ENCODE measurements at places on chromosomes 7 and 10.

GRCh38 chr10:75616874-75617478 is 185.6 kb downstream of the LRMDA start:
- DNase-seq = no peak

DNA sequence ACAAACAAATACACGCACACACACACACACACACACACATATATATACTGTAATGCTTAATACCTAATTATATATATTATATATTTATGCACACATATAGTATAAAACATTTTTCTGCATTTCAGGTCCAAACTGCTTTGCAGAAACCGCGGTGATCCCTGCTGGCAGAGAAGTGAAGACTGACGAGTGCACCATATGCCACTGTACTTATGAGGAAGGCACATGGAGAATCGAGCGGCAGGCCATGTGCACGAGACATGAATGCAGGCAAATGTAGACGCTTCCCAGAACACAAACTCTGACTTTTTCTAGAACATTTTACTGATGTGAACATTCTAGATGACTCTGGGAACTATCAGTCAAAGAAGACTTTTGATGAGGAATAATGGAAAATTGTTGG is 138.5 kb downstream of the VWC2 start:
- no peak for DNase-seq

DNA sequence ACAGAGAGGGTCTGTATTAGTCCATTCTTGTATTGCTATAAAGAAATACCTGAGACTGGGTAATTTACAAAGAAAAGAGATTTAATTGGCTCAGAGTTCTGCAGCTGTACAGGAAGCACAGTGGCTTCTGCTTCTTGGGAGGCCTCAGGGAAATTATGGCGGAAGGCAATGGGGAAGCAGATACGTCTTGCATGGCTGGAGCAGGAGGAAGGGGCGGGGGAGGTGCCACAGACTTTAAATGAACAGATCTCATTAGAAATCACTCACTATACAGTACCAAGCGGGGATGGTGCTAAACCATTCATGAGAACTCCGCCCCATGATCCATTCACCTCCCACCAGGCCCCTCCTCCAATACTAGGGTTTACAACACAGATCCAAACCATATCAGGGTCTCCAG is 3.7 kb upstream of the CALU start:
- no peak for DNase-seq

DNA sequence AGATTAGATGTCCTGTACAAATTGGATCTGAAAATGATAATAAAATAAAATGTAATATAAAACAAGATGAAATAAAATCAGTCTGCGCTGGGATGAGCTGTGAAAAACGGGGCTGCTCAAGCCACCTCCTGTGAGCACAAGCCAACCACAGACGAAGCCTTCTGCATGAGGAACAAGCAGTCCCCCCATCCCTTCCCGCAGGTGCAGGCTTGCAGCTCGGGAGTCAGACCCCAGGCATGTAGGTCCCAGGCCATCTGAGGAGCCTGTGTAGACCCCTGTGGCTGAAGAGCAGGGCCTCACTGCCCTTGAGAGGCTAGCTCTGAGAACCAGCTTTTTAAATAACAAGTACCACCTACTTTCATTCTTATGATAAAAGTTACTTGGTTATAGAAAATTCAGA is 123.4 kb downstream of the TNS3 start:
- DNase-seq = no peak

DNA sequence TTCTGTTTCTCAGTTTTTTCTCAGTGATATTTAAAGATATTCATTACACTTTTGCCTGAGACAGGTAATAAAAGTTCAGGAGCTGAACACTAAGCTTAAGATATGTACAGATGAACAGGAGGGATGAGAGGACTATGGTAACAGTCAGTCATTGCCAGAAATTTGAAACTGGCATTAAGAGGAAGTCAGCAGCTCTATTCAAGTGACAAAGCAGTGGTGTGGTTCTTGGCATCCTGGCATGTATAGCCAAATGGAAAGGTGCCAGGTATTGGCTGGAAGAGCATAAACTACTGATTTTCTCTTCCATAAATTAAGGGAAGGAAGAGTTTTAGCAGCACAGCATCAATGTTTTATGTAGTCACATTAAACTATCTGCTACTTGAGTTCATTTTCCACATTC is 22.7 kb downstream of the HOXA1 start:
- no peak for DNase-seq

DNA sequence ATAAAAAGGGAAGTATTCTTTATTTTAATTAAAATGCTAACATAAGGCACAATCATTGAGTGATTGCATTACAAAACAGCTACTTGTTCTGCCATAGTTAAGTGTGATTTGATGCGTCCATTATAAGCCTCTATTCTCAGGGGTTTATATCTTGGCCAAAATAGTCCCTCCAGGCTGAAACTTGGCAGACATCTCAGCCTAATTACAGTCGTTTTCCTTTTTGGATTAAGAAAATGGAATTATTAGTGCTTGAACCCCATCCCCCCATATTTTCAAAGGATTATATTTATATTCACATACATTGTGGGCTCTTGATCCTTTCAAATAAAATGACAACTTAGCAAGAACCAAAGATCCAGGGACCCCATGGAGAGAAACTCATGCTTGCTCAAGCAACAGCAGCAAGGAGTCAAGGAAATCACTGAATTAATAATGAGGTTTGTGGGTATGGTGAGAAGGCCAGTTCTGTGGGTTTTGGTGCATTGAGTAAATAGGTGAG is 66.7 kb upstream of the NEUROD6 start:
- no peak for DNase-seq

GRCh38 chr7:98254951-98255610 is 3.0 kb upstream of the TECPR1 start:
- DNase-seq = no peak

DNA sequence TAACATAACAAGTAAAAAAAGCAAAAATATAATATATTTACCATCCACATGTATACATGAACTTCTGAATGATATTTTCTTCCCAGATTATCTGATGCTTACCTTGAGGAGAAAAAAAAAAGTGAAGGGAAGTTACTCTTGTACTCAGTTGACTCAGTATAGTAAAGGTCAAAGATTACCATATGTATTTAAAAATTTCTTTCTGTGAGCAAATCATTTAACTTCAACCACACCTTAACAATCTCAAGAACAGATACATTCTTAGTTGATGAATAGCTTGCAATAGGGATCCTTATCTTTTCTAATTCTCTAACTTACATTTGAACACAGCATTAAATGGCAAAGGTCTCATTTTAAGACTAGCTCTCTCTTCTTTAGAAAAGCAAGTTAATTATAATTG is 29.8 kb downstream of the PRR15 start:
- no peak for DNase-seq

DNA sequence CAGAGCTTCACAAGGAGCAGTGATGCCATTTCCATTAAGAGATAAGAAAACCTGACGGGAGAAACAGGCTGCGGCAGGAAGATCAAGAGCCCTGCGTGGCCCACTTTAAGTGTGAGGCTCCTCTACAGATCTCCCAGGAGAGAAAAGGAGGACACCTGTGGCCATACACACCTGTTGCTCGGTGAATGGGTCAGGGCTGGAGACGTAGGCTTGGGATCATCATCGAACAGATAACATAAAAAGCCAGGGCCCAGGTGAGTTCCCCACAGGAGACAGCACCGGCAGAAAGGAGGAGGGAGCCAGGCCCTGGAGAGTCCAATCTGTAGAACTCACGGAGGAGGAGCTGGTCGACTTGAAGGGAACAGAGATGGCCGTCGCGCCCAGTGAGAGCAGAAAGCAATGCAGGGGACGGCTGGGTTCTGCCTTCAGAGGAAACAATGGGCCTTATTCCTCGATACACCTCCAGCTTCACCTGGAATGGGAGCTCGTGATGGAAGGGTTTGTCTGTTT is 556.8 kb downstream of the DNAJB6 start:
- DNase-seq = no peak

GRCh38 chr10:25888627-25889026 is 45.4 kb upstream of the MYO3A start:
- no peak for DNase-seq

- DNase-seq = no peak
Measured at GRCh38 chr7:38584443-38585210, 46.5 kb downstream of the AMPH start.

DNA sequence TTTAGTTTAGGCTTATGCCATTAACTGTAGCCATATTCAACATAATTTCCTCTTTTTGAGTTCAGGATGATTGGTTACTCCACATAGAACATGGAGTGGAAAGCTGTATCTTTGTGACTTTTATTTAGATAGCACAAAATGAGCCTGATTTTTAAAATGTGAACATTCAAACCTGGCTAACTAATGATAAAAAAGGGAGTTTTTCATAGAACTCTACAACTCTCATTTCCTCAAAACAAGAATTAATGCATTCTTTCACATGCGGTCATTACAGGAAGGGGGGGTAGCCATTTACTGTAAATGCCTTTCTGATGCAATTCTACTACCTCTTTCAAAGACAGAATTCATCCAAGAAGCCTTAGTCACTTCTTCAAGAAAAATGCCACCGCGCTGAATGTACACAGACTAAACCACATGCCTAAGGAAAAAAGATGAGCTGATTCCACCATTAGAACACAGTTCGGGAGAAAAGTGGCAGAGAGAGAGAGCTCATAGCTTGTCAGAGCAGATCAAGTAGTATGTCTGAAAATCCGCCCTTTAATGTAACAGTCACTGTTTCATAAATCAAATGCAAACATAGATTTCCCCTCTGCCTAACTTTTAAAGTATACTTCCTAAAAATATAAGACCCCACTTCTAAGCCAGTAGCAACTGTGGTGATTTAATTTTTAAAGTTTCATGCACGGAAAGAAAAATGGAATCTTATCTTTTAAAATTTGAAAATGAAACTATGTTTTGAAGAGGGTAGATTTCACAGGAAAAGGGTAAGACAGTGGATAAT is 226.4 kb upstream of the KLF14 start:
- DNase-seq = peak; percentile 78

DNA sequence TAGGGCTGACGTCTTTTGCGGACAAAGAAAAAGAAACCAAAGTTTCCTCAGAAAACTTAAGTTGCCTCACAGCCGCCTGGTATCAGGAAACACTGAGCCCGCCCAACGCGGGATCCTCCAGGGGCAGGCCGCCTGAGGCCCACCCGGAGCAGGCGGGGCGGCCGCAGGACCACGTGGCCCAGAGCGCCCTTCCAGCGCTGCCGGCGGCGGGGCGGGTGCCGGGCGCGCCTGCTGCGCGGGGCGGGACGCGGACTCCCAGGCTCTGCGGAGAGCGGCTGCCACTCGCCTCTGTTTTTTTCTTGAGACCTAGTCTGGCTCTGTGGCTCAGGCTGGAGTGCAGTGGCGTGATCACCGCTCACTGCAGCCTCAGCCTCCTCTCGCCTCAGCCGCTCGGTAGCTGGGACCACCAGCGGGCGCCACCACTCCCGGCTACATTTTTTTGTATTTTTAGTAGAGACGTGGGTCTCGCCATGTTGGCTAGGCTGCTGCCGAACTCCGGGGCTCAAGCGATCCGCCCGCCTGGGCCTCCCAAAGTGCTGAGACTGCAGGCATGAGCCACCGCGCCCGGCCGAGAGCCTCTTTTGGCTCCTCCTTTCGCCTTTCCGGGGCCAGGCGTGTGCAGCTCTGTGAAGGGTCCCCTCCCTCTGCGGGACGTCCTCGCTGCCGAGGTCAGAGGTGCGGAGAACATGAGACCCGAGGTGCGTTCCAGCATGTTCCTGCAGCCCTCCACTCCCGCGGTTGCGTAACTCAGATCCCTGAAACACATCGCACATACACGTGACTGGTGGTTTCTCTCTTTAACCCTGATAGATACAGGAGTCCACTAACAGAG is 11.6 kb upstream of the HNRNPF start:
- DNase-seq = peak; percentile 51

Measured in kidney capillary endothelial cell (primary cell).